Type B pancreatic cell (in vitro differentiated cells): ENCODE measurements at places on chromosomes 6 and 20. TPM values are rescaled to one million over a fixed set of nuclear protein-coding genes. Genes with fewer than 3 reads are reported as not detected.

PSORS1C1 gene
- total RNA-seq: not detected in 2 replicates

- DNase-seq: no peak
Measured at GRCh38 chr6:159790956-159791598, 810 bp downstream of the MRPL18 start.

B3GALT4 gene
- 10.1 and 22.2 TPM in 2 replicates for total RNA-seq

GRCh38 chr20:50226093-50226974 lies 35.7 kb downstream of the CEBPB start:
- no peak for DNase-seq

DNA sequence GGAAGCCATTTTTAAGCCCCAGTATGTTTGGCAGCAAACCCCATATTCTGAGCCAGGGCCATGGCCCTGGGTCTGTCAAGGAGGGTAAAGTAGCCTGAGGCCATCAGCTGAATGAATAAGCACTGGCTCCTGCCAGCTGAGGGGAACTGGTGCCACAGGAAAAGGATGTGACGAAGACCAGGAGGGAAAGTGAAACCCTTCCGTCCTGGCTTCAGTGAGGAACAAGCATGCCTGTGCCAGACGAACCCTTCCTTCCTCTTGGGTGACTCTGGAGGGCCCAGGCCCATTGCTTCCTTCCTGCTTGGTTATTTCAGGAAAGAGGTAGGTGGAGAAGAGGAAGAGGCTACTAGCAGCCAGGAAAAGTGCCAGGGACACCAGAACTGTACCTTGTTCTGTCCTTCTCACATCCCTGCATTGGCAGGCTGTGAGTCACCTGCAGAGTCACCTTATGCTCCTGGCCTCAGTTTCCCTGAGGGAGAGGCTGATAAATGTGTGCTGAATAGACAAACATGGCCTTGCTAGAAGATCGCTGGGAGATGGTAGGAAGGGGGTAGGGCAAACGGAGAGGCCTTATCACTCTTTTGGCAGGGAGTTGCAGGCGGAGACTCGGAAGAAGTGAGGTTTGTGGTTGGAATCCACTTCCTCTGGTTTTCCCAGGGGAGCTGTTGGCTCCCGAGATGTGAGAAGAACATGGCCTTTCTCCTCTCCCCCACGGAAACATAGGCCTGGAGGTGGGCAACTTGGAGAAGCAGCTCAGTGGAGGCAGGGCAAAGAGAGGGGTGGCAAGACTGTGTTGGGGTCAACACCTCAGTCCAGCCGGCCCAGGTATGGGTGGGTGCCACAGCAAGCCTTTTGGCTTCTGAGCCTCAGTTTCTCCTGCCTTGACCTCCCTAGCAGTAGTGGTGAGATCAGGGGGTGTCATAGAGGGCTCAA lies 37.4 kb downstream of the COX4I2 start:
- DNase-seq: no peak

MANEA gene
- total RNA-seq: 8.8 and 15.5 TPM in 2 replicates

DNA sequence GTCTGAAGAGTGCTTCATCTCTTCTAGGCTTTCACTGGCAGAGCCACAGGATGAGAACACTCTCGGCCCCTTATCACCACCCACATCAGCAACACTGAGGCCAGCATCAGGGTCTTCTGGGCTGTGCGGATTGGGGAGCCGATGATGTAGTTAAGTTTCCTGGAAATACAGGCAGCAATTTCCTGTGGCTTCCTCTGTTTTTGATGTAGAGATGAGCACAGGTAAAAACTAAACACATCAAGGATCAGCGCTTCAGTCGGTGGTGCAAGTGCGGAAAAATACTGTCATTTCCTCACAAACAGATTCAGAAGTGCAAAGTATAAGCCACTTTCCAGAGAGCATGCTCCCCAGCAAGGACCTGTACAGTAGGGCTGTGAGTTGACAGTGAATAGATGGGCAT lies 62.6 kb downstream of the BACH2 start:
- no peak for DNase-seq

TXLNB gene
- 0.22 TPM in 1 of 2 replicates, not detected in the other for total RNA-seq

DZANK1 gene
- 3.3 and 6.5 TPM in 2 replicates for total RNA-seq

- no peak for DNase-seq
Measured at GRCh38 chr6:2793534-2794151, 28.4 kb downstream of the WRNIP1 start.

ZNF343 gene
- total RNA-seq: 10.0 and 16.6 TPM in 2 replicates

DNA sequence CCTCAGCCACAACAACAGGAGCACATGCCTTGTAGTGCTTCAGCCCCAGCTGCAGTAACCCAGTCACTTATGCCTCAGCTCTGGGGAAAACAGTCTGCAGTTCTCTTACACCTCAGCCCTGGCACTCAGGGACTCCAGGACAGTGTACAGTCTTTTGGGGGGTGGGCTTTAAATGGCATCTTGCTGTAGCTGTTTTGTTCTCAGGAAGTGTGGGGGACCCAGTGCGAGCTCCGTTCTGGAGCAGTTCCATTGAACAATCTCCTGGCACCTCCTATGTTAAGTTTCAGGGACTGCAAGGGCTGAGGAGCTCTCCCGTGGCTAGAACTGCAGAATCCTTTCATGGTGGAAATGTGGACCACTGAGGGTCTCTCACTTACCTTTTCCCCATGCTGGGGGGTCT lies 55.2 kb downstream of the PLCG1 start:
- DNase-seq: no peak

DNA sequence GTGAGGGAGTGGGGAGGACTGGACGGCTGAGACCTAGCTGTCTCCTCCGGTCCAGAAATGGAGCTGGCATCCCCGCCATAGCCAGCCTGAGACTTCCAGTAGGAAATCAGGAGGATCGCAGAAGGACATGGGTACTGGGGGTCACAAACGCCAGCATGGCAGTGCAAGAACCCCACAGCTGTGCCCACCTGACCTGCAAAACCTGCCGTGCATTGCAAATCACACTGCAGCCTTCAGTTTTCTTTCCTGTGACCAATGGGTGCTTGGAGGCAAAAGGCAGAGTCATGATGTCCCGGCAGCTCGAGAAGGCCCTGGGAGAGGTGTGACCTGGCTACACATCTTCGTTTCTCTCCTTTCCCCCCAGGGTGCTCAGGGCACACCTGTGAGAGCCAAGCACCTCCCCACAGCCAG lies 23.3 kb upstream of the PHACTR3 start:
- DNase-seq: no peak

DNA sequence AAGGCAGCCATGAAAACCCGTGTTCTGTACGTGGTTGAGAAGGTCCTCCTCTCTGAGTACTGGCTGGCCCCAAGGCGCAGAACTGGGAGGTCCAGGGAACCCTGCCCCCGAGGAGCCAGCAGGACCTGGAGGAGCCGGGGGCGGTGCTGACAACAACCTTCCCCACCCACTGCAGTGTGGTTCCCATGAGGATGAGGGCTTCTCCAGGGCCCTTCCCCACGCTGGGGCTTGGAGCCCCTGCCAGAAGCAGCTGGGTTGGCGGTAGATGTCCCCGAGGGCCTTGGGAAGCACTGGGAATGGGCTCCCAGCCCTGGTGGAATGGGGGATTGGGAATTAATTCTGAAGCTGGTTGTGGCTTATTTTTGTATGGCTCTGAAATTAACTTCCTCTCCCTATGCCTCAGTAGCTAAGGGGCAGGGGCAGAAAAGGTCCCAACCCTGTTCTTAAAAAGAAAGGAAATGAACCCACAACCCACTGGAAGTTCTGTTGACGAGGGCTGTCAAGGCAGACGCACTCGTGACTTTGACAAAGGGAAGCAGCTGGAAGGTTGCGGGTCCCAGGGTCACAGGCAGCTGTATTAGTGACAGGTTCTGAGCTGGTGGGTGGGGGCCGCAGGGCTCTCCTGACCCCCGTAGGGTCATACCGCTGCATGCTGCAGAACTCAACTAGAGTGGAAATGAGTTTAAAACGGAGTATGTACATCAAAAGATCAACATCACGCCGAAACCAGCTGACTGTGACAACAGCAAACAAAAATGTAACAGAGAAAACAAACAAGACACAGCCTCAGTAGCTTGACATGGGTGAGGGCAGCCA lies 13.9 kb upstream of the HELZ2 start:
- no peak for DNase-seq

DNAH8 gene
- total RNA-seq: 0.05 and 0.14 TPM in 2 replicates

PRSS35 gene
- 3.1 and 6.5 TPM in 2 replicates for total RNA-seq

DNA sequence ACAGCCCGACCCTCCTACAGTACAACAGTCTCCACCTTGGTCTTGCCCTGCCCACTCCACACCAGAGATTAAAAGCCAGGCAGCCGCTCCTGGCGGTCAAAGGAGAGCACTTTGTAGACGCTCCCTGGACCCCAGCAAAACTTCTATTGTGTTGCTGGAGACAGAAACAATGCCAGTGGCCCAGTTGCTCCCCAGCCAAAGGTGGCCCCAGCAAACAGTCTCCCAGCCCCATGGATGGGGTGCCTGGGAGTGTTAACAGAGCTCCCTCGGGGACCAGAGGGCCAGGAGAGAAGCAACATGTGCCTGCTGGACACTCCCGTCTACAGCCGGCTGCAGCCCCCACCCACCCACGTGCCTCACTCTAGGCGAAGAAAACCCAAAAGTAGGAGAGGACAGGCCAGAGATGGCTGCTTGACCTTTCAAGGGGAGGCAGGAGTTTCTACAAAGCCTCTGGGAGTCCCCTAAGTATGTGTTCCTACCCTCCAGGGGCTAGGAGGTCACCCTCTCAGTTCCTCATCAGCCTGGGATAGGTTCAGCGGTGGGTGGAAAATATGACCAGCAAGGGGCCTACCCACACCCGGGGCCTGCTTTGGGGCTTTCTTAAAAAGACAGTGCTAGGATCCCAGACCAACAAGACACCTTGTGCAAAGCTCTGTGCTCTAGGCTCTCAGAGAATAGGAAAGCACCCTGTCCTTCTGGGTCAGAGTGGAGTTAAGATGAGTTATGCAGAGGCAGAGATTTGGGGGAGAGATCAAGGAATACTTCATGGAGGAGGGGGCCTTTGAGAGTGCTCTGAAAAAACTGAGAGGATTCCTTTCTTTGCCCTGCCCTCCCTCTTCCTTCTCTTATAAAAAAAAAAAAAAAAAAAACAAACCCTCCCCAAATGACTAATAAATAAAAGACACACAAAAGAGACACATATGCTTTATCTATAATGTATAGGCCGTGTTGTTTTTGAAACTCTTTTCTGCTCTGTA lies 19.0 kb upstream of the PREX1 start:
- DNase-seq: no peak

GRCh38 chr20:19351542-19351941 lies 139.1 kb downstream of the SLC24A3 start:
- no peak for DNase-seq

GRCh38 chr6:82408952-82409431 lies 45.4 kb downstream of the TPBG start:
- no peak for DNase-seq

FRMD1 gene
- 0.17 and 0.33 TPM in 2 replicates for total RNA-seq

DNA sequence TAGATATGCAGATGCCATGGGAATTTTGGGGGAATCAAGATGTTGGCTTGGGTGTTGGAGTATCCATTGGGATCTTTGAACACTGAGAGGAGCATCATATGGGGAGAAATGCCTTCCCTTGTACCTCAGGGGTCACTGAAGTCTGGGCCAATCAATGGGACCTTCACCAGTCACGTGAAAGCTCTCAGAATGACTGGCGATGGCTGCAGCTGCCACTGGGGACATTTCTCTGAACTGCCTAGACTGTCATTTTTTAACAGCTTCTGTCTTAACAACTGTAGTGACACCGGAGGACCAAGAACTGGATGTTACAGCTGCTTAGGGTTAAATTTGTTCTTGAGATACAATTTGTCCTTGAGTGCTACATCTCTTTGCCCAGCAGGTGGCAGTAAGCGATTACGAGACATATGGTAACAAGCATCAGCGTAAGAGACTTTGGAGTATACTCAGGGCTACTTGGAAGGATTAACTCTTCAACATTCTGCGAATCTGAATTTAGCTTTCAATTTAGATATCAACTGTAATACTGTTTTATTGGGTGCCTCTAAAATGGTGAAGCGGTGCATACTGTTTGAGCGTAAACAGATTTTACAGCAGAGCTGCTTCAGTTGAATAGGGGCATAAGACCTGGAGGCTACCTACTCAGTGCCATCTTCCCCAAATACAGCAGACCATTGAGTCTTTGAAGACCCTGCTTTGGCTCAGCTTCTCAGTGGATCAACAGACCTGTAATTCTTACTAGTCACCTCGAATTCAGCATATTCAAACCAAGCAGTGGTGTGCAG lies 36.0 kb downstream of the CCN2 start:
- DNase-seq: no peak

HDAC2 gene
- total RNA-seq: 193 and 232 TPM in 2 replicates

TMC2 gene
- total RNA-seq: not detected in 2 replicates

DNA sequence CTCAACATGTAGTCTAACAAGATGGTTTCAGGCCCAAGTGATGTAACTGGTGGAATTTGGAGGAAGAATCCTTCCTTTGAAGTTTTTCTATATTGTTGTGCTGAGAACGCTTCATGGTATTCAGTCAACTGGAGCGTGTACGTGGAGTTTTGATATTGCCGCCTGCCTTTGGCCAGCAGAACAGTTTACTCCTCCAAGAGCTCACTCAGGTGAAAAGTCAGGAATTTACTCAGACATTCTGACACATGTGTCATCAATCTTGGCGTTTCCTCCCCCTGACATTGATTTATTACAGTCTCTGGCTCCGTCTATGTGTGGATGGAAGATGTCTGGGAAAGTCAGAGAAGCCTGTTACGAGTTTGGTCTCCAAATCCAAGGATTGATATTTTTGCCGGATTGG lies 19.0 kb upstream of the TGM2 start:
- no peak for DNase-seq

DNA sequence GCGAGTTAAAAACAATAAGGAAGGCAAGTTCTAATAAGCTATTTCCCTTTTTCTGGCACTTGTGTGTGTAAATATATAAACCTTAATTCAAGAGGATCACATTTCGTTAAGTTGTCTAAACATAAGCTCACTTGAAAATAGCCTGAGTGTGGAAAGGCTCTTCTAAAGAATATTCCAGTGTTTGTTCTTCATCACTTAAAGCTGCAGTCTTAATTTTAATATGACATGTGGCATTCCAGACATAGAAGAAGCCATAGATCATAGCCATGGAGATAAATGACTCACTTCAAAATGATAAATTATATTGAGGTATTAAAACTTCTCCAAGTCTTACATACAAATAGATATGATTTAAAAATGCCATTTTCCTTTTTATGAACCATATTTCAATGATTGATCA lies 42.1 kb downstream of the IYD start:
- DNase-seq: no peak

DNA sequence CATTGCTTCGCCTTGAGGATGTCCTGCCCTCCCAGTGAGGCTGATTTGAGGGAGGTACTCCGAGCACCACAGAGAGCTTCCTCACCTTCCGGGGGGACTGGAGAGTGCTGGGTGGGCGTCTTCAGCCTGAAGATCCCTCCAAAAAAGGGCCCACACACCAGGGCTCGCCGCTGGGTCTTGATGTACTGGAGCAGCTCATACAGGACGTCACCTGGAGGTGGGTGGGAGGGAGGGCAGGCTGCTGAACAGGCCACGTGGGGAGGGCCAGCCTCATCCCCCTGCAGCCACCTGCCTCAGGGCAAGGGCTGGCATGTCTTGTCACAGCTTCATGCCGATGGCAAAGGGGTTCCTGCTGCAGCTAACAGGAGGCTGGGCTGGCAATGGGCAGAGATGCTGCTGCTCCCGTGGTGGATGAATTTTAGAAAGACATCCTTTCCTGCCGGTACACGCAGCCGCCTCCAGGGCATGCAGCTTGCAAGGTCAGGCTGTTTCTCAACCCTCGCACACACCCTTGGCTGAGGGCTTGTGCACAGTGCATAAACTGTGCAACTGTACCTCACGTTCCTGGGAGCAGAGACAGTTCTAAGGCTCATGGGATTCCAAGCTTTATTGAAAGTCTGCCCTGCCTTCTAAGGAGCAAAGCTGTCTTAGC lies 14.0 kb downstream of the ETV7 start:
- no peak for DNase-seq
